ENCODE measurements at places on chromosomes 4 and X. TPM values are rescaled to one million over a fixed set of nuclear protein-coding genes. Genes with fewer than 3 reads are reported as not detected.

The NAP1L3 gene
- total RNA-seq: 1.8 TPM

GRCh38 chrX:150566734-150567182 lies 1.7 kb upstream of the MTM1 start:
- H3K4me1 ChIP-seq: no peaks in the 10 kb centered on the region
- DNase-seq: no peak
- H3K27ac ChIP-seq: no peak overlapping the region
- H3K27me3 ChIP-seq: peaks cover 7% of the 10 kb centered on the region
- no peaks in the 10 kb centered on the region for H3K36me3 ChIP-seq
- H3K4me3 ChIP-seq: no peak overlapping the region

DNA sequence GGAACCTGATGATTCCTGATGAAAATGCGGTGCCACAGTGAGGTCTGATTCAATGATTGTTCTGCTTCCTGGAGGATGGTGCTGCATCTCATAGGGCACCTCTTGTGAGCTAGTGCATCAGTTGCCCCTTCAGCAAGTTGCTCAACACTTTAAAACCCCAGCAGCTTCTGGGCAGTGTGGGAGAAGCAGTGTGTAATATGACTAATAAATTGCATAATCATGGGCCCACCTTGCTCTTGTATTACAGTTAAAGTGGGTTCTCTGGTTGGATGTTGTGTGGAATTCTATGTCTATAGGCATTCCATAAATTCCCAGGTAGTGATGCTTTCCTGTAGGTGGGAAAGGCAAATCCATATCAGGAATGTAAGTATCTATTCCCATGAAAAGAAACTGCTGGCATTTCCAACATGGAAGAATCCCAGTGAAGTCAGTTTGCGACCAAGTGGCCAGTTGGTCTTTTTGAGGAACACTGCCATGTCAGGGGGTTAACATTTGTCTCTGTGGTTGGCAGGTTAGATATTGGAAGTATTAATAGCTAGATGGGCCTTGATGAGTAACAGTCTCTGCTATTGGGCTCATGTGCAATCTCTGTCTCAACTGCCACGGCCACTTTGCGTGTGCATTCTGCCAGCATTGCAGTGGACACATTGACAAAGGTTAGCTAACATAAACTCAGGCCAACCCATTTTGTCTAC lies 121.1 kb upstream of the OTUD4 start:
- H3K4me3 ChIP-seq: no peak overlapping the region
- H3K4me1 ChIP-seq: no peaks in the 10 kb centered on the region
- H3K36me3 ChIP-seq: no peaks in the 10 kb centered on the region
- no peak for DNase-seq
- no peaks in the 10 kb centered on the region for H3K27me3 ChIP-seq

GRCh38 chrX:142204522-142205433 lies at the start of gene MAGEC2:
MAGEC2 (minus strand) TSS chrX:142205290; CDS start chrX:142203987, 1,303 bp downstream.
- H3K4me1 ChIP-seq: no peaks in the 10 kb centered on the region
- no peak within 1 kb of the TSS for H3K4me3 ChIP-seq
- no peaks in the 10 kb centered on the region for H3K27me3 ChIP-seq
- H3K27ac ChIP-seq: no peak within 1 kb of the TSS
- DNase-seq: no peak

DNA sequence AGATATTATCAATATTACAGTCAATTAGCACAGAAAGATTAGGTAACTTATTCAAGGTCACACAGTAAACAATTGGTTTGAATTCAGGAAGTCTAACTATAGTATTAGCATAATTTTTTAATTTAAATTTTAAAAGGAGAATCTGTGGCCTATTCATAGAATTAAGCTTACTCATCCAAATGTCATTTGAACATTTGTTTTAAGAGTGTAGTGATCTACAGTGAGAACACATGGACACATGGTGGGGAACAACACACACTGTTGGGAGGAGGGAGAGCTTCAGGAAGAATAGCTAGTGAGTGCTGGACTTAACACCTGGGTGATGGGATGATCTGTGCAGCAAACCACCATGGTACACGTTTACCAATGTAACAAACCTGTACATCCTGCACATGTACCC lies 48.3 kb downstream of the MEPE start:
- no peak for DNase-seq
- no peaks in the 10 kb centered on the region for H3K27me3 ChIP-seq
- H3K36me3 ChIP-seq: no peaks in the 10 kb centered on the region
- no peaks in the 10 kb centered on the region for H3K4me1 ChIP-seq
- no peak overlapping the region for H3K4me3 ChIP-seq

The CXCL11 gene
- not detected for total RNA-seq

All from breast epithelium (tissue), 4 donors.